ENCODE measurements at places on chromosomes 1 and 21. TPM values are rescaled to one million over a fixed set of nuclear protein-coding genes. Genes with fewer than 3 reads are reported as not detected.

MAD2L2 gene
- total RNA-seq: 29.1 TPM

- no peaks in the 10 kb centered on the region for H3K36me3 ChIP-seq
- no peak overlapping the region for H3K4me3 ChIP-seq
- ATAC-seq: no peak
- H3K4me1 ChIP-seq: no peaks in the 10 kb centered on the region
Measured at GRCh38 chr1:199362996-199363395, 664.5 kb upstream of the NR5A2 start.

ADORA3 gene
- total RNA-seq: 13.7 TPM

DNA sequence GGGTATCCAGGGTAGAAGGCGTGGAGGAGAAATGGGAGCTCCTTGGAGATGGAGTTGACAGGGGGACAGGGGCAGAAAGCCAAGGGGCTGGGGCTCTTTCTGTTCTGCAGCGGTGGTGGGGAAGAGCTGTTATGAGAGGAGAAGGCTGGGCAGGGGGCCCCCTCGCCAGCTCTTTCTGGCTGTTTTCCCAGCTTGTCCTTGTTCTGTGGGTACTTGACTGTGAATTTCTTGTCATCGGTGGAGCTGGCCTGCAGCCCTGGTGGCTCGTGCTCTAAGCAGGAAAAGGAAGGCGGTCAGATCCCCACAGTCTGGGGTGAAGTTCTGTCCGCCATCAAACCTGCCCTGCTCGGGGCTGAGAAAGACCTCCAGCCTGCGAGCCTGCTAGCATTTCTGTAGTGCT lies 7.6 kb downstream of the ZNF683 start:
- no peak overlapping the region for H3K27ac ChIP-seq
- no peaks in the 10 kb centered on the region for H3K36me3 ChIP-seq
- H3K4me1 ChIP-seq: no peaks in the 10 kb centered on the region
- peaks cover 89% of the 10 kb centered on the region for H3K27me3 ChIP-seq

CDCA8 gene
- 0.45 TPM for total RNA-seq

Data from gastroesophageal sphincter (tissue), 4 donors.